ENCODE measurements at places on chromosomes 11 and 22.
A peak's percentile ranks its signal among the peaks of the same experiment; 100 is the strongest.

GRCh38 chr22:28112548-28113043 lies 193.5 kb upstream of the PITPNB start:
- no peak for DNase-seq

DNA sequence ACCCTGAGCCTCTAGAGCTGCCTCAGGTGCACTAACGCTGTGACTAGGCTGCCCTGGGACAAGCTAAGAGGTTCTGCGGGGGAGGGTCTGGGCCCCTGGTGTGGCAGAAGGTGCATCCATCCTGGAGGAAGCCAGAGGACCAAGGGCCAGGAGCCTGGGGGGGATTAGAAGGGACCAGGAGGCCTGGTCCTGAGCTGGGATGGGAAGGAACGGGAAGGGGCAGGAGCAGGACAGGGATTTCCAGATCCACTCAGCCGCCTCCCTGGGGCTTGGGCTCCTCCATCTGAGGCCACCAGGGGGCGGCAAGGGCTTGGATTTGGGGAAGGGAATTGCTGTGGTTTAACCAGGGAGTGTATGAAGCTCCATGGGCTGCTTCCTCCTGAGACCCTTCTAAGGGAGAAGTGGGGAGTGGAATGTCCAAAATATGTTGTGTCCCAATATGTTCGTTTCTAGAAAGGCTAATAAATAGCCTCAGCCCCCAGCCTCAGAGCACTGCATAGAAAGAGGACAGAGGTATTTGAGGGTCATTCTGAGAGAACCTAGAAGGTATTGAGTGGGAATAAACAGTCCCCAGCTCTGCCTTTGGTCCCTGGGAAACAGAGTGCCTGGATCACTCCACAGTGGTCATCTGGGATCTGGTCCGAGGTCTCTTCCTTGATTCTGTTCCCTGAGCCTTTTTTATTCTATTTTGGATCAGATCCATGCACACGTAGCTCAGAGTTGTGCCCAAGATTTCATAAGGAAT lies 17.4 kb upstream of the PRAME start:
- DNase-seq: no peak

- DNase-seq: no peak
These were observed 97.7 kb downstream of the ARFGAP2 start for GRCh38 chr11:47078751-47079521.

DNA sequence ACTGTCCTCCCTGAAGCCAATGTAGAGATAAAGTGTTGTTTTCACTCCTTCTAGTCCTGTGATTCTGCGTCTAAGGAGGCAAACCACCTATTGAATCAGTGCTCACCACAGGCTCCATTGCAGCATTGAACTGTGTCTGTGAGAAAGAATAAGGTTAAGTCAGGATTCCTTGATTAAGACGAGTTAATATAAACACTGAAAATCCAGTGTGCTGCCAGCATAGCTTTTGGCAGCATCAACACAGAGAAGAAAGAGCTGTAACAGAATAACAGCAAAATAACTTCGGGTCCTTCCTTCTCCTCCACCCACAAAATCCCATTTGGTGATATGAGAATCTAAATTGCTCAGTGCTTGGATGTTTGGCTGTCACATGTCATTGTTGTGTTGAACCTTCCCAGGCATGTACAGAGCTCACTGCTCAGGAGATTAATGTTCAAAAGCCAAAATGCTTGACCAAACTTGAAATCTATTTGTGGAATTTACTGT lies 185.2 kb upstream of the DDI1 start:
- DNase-seq: no peak

- no peak for DNase-seq
These were observed 23.8 kb downstream of the ARHGAP1 start for GRCh38 chr11:46676436-46677158.

DNA sequence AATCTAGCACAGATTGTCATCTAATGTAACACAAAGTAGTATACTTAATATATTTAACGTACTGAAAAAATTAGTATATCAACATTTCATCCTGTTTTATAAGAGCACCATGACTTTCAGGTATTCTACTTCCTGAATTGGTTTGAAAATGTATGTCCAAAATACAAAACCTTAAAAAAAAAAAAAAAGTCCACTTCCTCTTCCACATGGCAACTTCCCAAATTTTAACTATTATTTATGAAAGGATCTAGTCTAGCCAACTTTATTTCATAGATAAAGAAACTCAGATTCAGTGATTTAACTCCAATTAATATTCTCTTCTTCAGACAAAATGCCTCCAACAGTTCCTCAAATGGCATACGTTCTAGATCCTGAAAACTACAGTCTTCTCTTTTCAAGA lies 44.0 kb downstream of the PIK3C2A start:
- no peak for DNase-seq

GRCh38 chr11:90699791-90700400 lies 477.0 kb upstream of the CHORDC1 start:
- DNase-seq: no peak

DNA sequence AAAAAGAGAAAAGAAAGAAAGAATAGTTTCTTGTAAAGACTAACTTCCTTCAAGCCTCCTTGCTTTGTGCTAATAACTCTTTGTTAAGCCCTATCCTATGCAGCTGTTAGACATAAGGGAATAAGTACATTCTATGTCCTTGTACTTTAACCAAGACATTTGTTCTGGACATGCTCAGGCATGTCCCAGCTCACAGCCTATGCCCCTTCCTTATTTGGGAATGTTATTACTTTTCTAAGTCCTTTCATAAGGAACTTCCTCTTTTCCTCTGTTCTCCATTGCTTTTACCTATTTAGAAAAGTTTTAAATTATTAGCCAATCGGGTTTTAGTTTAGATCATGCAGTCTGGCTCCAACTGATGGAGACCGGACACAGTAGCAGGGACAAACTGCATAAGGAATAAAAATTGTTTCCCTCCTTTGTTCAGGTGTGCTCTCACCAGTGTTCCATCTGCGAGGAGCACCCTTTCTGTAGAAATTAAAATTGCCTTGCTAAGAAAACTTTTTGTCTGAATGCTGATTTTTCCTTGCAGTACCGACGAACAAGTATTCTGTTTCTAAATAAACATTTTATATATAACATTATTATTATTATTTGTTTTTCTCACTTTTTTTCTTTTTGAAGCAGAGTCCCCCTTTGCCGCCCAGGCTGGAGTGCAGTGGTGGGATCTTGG lies 21.6 kb upstream of the SPINDOC start:
- no peak for DNase-seq

- DNase-seq: peak; percentile 96
These were observed 2.3 kb downstream of the TSPAN4 start for GRCh38 chr11:844693-845644.

DNA sequence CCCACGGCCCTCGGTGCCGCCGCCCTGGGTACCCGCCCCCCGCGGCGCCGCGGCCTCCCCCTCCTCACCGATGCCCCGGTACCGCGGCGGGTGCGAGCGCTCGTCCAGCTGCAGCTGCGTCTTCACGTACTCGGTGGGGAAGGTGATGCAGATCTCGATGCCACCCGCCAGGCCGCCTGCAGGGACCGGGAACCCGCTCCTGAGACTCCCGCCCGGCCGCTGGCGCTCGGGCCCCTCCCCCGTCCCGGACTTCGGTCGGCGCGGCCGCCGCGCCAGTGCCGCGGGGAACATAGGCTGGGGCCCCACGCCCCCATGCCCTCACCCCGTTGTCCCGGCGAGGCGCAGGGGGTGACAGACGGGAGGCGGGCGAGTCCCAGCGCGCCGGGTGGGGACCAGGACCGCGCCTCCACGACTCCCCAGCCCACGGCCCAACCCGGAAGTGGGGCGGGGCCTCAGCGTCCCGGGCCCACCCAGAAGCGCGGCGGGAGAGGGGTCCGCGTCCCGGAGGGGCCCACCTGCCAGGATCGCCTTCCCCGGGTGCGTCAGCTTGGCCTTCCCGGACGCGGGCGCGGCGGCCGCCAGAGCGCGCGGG lies 375 bp downstream of the SLC25A1 start:
- DNase-seq: no peak

DNA sequence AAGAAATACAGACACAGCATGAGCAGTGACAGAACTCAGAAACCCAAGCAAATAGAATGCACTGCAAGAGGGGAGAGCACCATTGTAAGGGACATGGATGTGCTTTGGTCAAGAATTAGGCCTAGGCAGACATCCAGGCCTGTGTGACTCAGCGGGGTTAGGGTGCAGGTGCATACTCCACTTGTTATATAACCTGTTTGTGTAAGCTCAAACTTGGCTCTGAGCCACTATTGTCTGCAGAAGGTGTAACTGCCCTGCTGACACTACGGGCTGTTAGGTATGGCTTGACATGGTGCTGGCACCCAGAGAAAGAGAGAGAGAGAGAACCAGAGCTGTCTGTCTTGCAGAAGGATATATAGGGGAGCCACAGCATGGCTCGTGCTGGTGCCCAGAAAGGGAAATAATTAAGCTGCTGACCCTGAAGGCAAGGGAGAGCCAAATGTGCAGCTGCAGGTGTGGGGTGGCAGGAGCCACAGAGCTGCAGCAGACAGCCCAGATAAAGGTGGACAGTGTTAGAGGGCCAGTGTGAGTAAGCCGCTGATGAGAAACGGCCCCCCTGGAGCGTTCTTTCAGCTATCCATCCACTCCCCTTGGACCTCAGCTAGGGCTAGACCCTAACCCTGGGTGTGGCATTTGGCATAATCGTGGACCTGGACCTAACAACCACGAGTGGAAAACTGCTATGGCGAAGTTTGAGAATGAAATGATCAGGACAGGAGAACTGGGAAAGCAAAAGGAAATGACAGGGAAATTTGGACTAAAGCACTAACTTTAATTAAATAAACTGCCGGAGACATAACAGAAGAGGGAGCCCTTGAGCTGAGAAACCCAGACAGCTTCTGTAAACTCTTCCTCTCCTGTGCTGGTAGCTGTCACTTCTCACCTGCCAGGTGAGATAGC lies 253.0 kb upstream of the CCDC179 start:
- no peak for DNase-seq

- no peak for DNase-seq
These were observed 2.1 kb upstream of the TMPRSS4 start for GRCh38 chr11:118074785-118075184.

GRCh38 chr11:119258180-119258579 lies 52.0 kb downstream of the CBL start:
- no peak for DNase-seq

DNA sequence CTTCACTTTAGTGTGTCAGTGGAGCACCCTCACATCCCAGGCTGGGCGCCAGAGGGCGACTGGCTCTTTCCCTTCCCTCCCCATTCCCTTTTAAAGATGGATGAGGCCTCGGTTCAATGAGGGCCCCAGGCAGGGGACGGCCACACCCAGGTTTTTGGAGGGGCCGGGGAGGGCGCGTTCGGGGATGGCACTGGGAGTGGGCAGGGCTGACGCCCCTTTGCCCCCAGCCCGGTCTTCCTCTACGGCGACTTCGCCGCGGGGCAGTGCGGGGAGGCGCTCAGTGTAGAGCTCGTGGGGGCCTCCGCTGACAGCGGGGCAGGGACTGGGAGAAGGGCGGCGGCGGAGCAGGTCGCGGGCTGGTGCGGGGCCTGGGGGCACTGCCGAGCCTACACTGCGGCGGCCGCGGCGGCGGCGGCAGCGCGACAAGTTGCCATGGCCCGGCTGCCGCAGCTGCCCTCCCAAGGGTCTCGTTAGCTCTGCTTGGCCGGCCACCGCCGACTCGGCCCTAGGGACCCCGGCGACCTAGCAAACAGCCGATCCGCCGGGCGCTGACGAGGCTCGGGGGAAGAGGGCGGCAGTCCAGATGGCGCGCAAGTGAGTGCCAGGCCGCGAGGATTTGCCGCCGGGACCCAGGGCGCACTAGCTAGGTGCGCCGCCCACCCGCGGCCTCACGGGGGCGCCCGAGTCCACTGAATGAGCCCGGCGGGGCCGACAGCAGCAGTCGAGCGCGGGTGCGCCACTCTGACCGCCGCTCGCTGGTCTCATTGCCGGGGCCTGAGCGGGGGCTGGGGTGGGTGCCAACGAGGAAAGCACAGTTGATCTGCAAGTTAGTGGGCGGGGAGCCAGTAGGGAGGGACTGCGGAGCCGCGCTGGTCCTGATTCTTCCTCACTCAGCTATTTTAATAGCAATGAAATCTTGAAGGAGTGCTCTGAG lies 92.7 kb downstream of the RRM1 start:
- peak; percentile 97 for DNase-seq

- no peak for DNase-seq
These were observed 21.6 kb upstream of the GDPD4 start for GRCh38 chr11:77322926-77323590.

DNA sequence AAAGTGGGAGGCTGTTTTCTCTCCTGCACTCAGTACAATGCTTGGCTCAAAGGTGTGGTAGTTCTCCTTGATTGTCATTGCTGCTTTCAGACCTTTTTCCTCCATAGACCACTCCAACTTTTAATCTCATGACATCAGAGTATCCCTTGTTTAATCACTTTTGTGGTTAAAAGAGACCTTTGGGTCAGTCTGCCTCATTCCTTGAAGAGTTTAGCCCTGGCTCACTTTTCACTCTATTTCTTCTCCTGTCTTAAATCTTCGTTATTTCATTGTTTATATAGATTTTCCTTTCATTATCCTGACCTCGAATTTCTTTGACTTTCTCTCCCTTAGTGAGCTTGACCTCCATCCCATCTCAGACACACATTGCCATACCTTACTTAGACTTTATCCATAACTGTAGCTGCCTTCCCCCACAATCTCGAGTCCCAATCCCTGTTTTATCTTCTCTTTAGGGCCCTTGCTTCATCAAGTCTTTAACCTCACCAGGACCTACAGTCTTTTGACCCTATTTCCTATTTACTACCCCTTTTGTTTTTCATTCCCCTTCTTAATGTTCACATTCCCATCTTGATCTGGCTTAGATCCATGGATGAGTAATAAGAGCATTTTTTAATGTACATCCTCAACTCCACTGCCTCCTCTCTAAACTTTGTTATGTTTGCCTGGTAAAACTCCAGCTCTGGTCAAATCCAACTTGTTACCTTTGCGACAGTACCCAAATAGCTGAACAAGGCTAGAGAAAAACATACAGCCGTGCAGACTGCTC lies 9.5 kb downstream of the ATXN10 start:
- no peak for DNase-seq

- DNase-seq: no peak
These were observed 130.8 kb downstream of the GALNT18 start for GRCh38 chr11:11491014-11491413.

- no peak for DNase-seq
These were observed 84.0 kb upstream of the AKIP1 start for GRCh38 chr11:8826901-8827560.

DNA sequence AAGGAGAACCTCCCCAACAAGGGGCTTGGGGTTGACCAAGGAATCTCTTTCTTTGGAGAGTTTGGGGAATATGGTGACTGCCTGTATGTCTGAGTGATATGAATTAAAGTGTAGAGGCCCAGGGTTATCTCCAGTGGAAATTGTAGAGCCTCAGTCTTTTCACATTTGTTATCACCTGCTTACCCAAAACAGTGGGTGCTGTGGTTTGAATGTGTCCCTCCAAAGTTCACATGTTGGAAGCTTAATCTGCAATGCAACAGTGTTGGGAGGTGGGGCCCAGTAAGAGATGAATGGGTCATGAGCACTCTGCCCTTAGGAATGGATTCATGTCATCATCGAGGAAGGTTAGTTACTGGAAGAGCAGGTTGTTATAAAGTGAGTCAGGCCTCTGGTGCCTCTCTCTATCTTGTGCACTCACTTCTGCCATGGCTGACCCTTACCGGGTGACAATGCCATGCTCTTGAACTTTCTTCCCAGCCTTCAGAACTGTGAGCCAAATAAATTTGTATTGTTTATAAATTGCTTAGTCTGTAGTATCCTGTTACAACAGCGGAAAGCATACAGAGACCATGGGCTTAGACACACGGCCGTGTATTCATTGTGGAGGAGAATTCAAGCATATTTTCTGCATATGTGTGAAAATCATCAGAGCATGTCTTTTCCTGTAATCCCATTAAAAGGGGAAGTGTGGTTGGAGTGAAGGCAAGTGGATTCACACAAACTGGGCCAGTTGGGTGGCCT lies 114.1 kb upstream of the TBCEL start:
- no peak for DNase-seq

Measured in sciatic nerve (tissue), 2 donors.